Epithelial cell of umbilical artery (primary cell): ENCODE measurements at places on chromosomes 1 and 21. TPM values are rescaled to one million over a fixed set of nuclear protein-coding genes. Genes with fewer than 3 reads are reported as not detected.

The NBPF6 gene
- not detected in 2 replicates for total RNA-seq

The AMY1A gene
- total RNA-seq = not detected in 2 replicates

The UTS2 gene
- total RNA-seq = under 0.01 TPM in 1 of 2 replicates, not detected in the other

The ASCL5 gene
- not detected in 2 replicates for total RNA-seq

The COL9A2 gene
- total RNA-seq = under 0.01 and 0.61 TPM in 2 replicates

The CASZ1 gene
- total RNA-seq = 0.65 and 1.7 TPM in 2 replicates

The GBP7 gene
- not detected in 2 replicates for total RNA-seq

The ROR1 gene
- 7.6 and 12.7 TPM in 2 replicates for total RNA-seq

The CRNN gene
- not detected in 2 replicates for total RNA-seq

The TMEM82 gene
- total RNA-seq = not detected in 2 replicates

The CCNL2 gene
- total RNA-seq = 82.2 and 111 TPM in 2 replicates

The NCAM2 gene
- 0.97 and 1.4 TPM in 2 replicates for total RNA-seq

The PHLDA3 gene
- 31.9 and 38.0 TPM in 2 replicates for total RNA-seq

The AGTRAP gene
- 43.2 and 64.7 TPM in 2 replicates for total RNA-seq

The OR2T35 gene
- not detected in 2 replicates for total RNA-seq

The BEST4 gene
- 0.32 TPM in 1 of 2 replicates, not detected in the other for total RNA-seq

The LDLRAD1 gene
- not detected in 2 replicates for total RNA-seq

The B3GALT5 gene
- under 0.01 TPM in 1 of 2 replicates, not detected in the other for total RNA-seq

The TSPEAR gene
- total RNA-seq = not detected in 2 replicates

The EXOSC10 gene
- 45.8 and 48.0 TPM in 2 replicates for total RNA-seq

The DSCAM gene
- not detected in 2 replicates for total RNA-seq

The TAF1A gene
- total RNA-seq = 7.1 and 15.5 TPM in 2 replicates

The CLCA1 gene
- not detected in 2 replicates for total RNA-seq

The PDC gene
- not detected in 2 replicates for total RNA-seq

The PRMT6 gene
- 22.4 and 26.7 TPM in 2 replicates for total RNA-seq

The C1QC gene
- not detected in 2 replicates for total RNA-seq

The OR2W3 gene
- not detected in 2 replicates for total RNA-seq

The DYNLT4 gene
- not detected in 2 replicates for total RNA-seq

The SLC9C2 gene
- total RNA-seq = 0.32 TPM in 1 of 2 replicates, not detected in the other

The TNFSF18 gene
- total RNA-seq = 28.3 and 85.7 TPM in 2 replicates

The LMX1A gene
- not detected in 2 replicates for total RNA-seq

The ALPL gene
- 0.30 TPM in 1 of 2 replicates, not detected in the other for total RNA-seq

The LY9 gene
- total RNA-seq = not detected in 2 replicates

The SMPDL3B gene
- total RNA-seq = 0.15 and 0.32 TPM in 2 replicates

The CATSPERE gene
- total RNA-seq = 0.30 and 0.65 TPM in 2 replicates
